ENCODE measurements at places on chromosomes 7 and 10. TPM values are rescaled to one million over a fixed set of nuclear protein-coding genes. Genes with fewer than 3 reads are reported as not detected.

NUDT5 gene
- 22.0 TPM for total RNA-seq

DNA sequence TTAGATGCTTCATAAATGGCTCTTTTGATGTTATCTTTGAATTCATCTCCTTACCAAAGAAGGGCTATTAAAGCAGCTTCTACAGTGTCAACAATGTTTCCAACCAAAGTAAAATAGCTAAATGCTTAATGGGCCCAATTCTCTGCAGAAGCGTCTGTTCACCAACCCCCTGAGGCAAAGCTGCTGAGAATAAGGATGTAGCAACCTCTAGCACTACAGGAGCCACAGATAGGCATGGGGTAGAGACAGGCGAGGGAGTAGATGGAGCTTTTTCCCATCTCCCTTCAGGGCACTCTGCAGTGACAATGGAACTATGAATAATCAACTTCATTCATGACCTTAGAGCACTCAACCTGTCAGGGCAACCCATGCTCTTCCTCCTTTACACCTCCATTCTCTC, 134.1 kb downstream of the FZD1 start:
- no peak for DNase-seq

GRCh38 chr7:46108272-46108671, 187.2 kb upstream of the IGFBP3 start:
- no peak for DNase-seq

- DNase-seq, result no peak
These were observed 146.3 kb downstream of the PRPF18 start for GRCh38 chr10:13733071-13733470.

Measured in occipital lobe (tissue), 3 donors.